ENCODE measurements at places on chromosomes 12 and 14.

DNA sequence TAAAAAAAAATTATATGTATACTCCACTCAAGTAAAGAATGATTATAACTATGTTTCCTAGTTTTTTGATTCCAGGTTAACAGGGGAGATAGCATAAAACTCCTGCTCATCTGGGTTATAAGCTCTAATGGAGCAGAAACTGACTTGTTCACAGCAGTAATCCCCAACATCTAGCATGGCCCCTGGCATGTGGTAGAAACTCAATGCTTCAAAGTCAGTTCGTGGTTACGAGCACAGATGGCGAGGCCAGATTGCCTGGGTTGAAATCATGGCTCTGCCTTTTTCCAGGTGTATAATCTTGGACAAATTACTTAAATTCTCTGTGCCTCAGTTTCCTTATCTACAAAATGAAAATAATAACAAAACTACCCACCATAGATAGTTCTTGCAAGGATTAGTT lies 183.8 kb downstream of the TTC7B start:
- no peak for DNase-seq

DNA sequence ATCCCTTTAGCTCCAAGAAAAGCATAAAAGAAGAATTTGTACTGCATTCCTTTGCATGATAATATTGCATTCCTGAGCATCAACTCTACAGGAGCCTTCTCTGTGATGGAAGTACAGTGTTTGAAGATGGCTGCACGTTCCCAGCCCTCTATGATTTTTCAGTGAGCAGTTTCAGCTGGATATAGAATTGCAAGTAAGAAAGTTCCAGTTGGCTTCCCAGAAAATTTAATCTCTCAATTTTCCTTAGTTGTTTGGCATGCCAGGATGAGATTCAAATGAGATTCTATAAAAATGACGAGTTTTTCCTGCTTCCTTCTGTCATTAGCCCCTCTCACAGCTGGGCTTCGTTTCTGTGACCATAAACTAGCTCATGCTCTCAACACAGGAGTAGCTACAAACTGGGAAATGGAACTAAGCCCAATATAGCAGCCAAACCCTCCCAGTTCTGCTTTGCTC lies 109.9 kb downstream of the TTC8 start:
- no peak for DNase-seq

GRCh38 chr12:54042970-54043853 lies 10.4 kb downstream of the HOXC5 start:
- DNase-seq: no peak

GRCh38 chr14:56949828-56950227 lies 139.5 kb upstream of the OTX2 start:
- no peak for DNase-seq

GRCh38 chr12:83067981-83068380 lies 381.3 kb downstream of the TMTC2 start:
- no peak for DNase-seq

Measured in activated CD4-positive, alpha-beta T cell treated with anti-CD3 and anti-CD28 coated beads for 4 hours (primary cell).